ENCODE measurements at places on chromosomes 3 and 15.

DNA sequence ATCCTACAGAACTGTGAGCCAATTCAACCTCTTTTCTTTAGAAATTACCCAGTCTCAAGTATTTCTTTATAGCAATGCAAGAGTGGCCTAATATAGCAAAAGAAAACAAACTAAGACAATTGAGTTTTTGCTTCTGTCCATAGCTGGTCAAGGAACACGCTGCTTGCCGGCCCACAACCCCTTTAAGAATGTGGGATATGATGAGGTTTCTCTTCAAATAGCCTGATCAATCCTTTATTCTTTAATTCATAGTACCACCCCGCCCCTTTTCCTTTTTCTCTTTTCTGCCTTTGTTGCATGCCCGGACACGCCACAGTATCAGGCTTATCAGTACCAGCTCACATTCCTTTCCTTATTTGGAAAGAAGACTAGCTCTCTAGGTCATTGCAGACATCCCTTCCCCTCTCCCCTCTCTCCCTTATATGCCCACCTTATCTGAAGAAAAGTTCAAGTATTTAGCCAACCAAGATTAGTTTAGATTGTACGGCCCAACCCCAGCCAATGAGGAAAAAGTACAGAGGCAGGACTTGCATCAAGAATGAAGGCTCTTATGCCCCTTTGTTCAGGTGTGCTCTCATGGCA is 404.5 kb downstream of the OCA2 start:
- DNase-seq: peak; percentile 17

- DNase-seq: no peak
Observed at GRCh38 chr15:56342653-56343052, 22.6 kb upstream of the TEX9 start.

DNA sequence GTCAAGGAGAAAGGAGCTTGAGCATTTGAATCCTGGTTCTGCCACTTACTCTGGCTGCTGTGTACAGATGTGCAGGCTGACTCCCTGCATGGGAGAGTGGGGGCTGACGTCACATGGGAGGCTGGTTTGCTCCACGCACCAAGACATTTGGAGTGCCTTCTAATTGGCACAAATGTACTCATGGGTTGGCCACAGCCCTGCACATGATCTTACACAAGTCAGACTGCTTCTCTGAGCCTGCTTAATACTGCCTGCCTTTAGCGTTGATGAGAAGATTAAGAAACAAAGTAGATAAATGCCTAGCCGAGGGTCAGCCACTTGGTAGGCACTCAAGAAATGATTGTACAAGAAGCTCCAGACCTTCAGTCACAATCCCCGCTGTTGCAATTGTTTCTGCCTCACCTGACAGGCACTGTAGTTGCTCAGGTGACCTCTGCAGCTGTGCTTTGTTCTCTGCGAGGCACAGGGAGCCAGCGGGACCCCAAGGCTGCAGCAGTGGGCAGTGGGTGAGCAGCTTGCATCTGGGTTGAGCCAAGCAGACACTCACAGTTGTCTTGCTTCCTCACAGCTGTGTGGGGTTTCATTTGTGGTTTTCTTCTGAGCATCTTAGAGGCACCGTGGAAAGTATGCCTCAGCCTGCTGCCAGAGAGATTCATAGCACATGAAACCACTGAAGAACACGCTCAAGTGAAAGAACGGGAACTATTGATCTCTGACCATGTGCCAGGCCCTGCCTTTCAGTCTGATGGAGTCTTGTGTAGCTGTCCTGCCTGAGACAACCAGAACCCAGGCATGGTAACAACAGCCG is 33.1 kb downstream of the GRK7 start:
- DNase-seq: no peak

DNA sequence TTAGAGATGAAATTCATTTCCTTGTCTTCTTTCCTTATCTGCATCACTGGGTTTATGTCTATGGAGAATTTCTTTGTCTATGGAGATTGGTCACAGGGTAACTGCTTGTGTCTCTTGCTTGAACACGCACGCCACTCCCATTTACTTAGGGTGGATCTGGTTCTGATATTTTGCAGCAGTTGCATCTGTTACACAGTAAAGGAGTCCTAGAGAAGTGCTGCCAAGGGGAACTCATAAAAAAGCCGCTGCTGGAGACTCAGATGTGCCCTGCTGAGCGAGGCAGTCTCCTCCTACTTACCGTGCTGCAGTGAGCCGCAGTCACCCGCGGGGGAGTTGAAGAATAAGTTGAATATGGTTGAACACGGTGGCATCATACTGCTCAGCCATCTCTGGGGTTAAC is 105.2 kb upstream of the KLHL25 start:
- no peak for DNase-seq

GRCh38 chr3:188059351-188059750 is 94.6 kb upstream of the LPP start:
- DNase-seq: no peak

GRCh38 chr3:118968111-118968510 is 66.5 kb downstream of the IGSF11 start:
- DNase-seq: peak; percentile 82

- DNase-seq: no peak
Observed at GRCh38 chr3:127090218-127091160, 102.4 kb upstream of the PRR23E start.

- DNase-seq: peak; percentile 54
Observed at GRCh38 chr3:39378088-39378487, 5.1 kb upstream of the SLC25A38 start.

- DNase-seq: no peak
Observed at GRCh38 chr3:159030138-159030670, 228.3 kb downstream of the MFSD1 start.

DNA sequence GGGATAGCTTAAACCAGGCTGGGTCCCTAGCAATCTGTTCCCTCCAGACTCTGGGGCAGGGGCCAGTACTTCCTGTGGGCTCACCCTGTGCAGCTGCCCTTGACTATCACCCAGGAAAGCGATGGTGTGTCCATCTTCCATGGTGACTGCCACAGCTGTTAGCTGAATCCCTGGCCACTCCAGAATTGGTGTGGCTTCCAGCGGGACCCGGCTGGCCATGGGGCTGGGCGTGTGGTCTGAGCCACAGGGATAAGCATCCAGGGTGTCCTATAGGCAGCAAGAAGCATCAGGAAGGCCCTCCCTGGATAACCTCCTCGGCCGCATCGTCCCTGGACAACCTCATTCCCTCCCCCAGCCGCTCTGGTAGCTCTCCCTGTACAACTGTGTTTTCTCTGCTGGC is 7.2 kb downstream of the PLXNB1 start:
- DNase-seq: no peak

- DNase-seq: peak; percentile 61
Observed at GRCh38 chr3:51501833-51502561, 2.2 kb upstream of the DCAF1 start.

- no peak for DNase-seq
Observed at GRCh38 chr15:63800241-63800640, 33.5 kb downstream of the HERC1 start.

GRCh38 chr15:52233405-52233804 is 42.2 kb upstream of the GNB5 start:
- no peak for DNase-seq

DNA sequence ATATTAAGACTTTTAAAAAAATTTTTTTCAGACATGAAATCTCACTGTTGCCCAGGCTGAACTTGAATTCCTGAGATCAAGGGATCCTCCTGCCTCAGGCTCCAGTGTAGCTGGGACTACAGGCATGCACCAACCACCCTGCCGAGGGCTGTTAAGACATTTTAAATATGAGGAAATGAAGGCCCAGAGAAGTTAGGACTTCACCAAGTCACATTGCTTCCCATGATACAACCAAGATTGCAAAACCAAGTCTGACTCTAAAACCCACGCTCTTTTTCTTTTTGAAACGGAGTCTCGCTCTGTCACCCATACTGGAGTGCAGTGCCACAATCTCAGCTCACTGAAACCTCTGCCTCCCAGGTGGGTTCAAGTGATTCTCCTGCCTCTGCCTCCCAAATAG is 28.0 kb downstream of the PTPN9 start:
- DNase-seq: no peak

DNA sequence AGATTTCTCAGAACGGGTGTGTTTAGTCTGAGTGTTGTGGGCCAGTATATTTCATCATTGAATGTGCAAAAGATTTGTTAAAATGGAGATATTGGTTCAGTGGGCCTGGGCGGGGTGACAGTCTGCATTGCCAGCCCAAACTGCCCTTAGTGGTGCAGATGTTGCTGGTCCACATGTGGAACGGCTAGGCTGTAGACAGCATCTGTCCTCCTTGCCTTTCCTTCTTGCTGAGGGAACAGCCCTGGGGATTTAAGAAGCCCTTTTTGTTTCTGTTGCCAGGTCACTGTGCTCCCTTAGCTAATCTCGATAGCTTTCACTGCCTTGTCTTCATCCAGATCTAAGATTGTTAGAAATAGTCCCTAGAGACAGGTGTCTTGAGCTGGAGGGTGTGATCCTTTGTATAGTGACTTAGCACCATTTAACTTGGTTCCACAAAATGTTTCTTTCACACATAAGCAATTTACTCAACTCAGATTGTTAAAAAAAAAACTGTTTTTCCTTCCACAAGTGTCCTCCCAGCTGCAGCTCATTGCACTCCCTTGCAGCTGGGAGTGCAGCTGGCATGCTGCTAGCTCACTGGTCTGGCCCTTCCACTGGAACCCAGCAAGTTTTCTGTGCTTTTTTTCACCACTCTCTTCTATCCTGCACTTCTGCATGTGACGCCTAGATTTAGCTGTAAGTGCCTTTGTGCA is 37.5 kb downstream of the GAP43 start:
- DNase-seq: peak; percentile 56

DNA sequence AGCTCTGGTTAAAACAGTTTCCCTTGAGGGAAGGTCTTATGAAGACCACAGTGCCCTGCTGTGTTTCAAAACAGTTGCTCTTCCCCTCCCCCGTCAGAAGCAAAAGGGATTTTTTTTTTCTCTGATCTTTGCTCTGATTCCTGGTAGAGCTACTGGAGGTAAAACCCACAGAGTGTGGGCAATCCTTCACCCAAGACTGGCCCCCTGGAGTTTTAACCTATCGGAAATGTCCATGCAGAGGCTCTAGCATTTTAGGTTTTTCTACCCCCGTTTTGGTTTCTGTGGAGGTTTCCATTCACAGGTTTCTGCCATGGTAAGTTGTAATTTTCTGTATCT is 27.7 kb downstream of the GRM2 start:
- no peak for DNase-seq

DNA sequence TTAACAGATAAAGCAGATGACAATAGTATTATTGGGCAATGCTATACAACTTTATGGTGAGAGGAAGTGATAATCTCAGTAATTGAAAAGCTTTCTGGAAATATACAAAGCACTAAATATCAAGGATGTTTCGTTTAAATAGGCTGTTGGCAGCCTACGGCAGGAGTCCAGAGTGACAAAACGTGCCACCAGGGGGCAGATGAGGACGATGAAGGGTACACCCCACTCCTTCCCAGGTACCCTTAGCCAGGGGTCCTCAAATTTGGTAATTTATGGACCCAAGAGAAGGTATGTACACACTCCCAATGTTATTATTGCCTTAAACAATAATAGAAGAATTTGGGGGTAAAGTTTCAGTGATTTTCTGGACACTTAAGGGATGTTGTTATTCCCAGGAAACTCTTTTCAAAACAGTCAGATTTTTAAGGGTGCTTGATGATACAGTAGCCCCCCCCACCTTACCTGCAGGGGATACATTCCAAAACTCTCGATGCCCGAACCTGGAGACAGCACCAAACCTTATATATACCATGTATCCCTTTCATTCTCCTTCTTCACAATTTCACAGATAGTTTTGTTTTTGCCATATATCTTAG is 1.4 kb upstream of the MAGEL2 start:
- DNase-seq: no peak

DNA sequence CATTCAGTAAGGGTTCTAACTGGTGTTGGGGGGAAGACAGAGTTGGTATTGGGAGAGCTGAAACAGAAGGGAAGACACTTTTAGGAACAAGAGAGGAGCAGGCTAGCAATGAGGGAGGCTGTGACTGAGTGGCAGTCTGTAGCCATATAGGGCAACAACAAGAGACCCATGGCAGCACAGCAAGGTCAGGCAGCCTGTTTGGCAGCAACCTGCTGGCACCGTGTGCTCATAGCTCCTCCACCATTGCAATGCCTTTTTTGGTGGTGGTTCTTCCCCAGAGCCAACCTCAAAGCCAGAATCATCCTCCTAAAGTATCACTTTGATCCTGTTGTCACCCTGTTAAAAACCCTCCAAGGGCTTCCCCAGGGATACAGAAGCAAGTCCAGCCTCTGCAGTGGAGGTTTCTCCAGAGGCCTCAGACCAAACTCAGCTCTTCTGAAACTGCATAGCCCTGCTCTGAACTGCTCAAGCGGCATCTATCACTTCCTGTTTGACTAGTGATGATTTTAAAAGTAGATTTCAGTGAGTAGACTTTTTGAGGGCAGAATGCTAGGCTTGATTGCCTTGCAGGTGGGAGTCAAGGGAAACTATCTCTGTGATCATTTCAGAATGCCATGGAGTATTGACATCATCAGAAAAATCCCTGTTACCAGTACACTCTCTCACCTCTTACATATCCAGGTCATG is 176.9 kb downstream of the STAC start:
- DNase-seq: no peak

GRCh38 chr3:53022647-53023046 is 23.2 kb downstream of the SFMBT1 start:
- DNase-seq: no peak

- DNase-seq: no peak
Observed at GRCh38 chr3:112786002-112786590, 60.6 kb downstream of the CD200R1L start.

- no peak for DNase-seq
Observed at GRCh38 chr15:39192351-39192750, 388.5 kb upstream of the THBS1 start.

DNA sequence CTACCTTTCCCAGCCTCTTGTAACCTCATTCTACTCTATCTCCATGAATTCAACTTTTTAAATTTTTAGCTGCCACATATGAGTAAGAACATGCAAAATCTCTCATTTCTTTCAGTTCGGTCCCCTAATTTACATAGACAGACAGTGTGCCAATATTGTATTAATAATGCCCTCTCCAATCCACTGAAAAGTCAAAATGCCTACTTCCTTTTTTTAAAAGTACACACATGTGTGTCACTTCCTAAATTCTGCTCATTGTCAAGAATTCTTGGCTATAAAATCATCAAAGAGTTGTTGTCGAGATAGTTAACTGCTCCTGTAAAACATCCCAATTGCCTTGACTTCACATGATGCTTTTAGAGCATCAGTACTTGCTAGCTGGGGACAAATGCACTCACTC is 84.2 kb upstream of the IL12A start:
- DNase-seq: no peak

- no peak for DNase-seq
Observed at GRCh38 chr3:103218146-103218545, 783.3 kb downstream of the ZPLD1 start.

- DNase-seq: no peak
Observed at GRCh38 chr3:106256249-106256957, 387.6 kb upstream of the CBLB start.

DNA sequence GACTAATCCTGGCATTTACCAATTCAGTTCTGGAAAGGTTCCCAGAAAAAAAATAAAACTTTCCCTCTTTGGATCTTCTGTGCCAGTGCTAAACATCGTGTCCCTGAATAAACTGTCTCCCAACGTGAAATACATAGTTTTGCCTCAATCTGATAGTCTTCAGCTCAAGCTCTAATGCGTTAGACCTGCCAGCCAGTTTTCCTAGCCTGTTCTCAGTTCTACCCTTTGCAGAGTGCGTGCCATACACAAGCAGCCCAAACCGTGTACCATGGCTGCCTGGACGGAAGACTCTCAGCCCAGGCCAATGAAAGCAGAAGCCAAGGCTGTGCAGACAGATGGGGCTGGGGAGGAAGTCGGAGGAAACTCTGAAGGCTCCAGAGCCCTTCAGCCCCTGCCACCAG is 11.4 kb upstream of the OCA2 start:
- DNase-seq: no peak

- no peak for DNase-seq
Observed at GRCh38 chr15:60660290-60661051, 181.5 kb upstream of the ICE2 start.

Measured in HAP-1 (cell line).